Fibroblast of skin of left biceps (primary cell): ENCODE measurements at places on chromosomes 16 and 17.
A peak's percentile ranks its signal among the peaks of the same experiment; 100 is the strongest.

DNA sequence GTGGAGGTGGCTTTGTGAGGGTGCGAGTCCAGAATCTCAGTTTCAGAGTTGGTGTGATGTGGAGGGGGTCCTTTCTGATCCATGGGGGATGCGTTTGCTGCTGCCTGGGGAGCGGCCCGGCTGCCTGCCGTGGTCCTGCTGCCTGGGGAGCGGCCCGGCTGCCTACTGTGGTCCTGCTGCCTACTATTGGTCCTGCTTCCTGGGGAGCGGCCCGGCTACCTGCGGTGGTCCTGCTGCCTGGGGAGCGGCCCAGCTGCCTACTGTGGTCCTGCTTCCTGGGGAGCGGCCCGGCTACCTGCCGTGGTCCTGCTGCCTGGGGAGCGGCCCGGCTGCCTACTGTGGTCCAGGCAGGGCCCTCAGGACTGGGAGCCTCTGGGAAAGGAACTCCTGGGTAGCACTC lies 61.5 kb upstream of the ZNF750 start:
- DNase-seq, result no peak

DNA sequence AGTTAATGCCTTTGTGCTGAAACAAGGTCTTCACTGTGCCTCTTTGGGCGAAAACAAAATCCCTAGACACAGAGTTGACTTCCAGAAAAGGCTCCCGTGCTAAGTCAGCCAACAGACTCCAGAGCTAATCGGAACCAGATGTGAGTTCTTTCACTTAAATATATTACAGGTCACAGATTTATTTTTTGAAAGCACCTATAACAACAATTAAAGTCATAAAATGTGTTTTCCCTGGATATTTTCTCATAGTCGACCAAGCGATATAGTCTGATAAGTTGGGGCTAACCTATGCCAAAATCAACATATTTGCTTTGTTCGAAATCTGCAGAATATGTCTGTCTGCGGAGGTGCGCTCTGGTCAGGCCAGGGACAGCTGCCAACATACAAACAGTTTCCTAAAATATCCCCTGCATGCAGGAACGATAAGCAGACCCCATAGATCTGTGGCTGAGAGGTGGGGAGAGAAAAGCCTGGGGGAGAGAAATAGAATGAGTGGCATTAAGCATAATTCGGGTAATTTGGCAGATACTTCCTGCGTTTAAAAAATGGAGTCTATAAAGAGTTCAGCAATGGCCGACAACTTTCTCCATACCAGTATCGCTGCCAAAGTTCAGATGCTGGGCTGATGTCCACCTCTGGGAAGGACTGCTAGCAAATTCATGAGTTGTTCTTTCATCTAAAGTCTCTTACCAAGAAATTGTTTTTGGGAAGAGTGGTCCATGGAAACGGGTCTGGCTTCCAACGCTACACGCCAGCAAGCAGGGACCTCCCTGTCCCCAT lies 50.8 kb upstream of the MYH10 start:
- DNase-seq, result peak; percentile 62

DNA sequence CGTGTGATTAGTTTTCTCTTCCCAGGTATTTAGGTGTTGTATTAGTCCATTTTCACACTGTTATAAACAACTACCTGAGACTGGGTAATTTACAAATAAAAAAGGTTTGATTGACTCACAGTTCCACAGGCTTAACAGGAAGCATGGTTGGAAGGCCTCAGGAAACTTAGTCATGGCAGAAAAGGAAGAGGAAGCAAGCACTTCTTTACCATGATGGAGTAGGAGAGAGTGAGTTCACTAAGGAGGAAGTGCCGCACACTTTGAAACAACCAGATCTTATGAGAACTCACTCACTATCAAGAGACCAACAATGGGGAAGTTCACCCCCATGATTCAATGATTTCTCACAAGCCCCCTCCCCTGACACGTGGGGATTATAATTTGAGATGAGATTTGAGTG lies 1343.7 kb upstream of the GOT2 start:
- no peak for DNase-seq

DNA sequence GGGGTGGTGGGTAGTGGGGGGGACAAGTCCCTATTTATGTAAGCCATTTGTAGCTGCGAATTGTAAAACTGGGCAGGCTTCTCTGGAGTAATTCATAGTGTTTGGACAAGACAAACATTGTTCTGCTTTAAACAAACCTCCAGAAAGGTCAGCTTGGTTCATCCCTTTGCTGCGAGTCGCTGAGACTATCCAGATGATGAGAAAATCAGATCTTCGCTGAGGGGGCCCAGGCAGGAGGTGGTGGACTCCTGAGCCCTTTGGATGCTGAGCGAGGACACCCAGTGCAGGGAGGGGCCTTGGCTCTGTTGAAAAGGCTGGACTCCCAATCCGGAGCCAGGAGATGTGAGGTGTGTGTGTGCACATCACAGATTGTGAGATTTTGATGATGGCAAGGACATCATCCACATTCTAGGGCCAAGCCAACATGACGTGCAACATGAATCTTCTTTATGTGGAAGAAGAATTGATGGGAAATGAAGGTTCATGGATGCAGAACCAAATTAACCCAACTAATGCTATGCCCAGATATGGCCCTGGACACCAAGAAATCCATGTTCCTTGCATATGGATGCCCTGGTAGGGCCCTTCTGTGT lies 15.0 kb upstream of the NTN1 start:
- no peak for DNase-seq

DNA sequence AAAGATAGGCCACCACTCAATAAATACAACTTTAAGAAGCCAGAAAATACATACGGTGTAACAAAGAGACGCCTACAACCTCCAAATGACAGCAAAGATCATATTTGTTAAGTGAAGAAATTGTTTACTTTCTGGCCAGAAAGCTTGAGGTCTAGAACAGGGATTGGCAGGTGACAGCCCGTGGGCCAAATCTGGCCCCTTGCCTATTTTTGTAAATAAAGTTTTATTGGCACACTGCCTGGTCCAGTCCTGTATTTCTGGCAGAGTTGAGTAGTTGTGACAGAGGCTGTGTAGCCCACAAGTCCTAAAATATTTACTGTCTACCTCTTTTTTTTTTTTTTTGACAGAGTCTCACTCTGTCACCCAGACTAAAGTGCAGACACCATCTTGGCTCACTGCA lies 3.4 kb upstream of the CLEC19A start:
- DNase-seq, result no peak

DNA sequence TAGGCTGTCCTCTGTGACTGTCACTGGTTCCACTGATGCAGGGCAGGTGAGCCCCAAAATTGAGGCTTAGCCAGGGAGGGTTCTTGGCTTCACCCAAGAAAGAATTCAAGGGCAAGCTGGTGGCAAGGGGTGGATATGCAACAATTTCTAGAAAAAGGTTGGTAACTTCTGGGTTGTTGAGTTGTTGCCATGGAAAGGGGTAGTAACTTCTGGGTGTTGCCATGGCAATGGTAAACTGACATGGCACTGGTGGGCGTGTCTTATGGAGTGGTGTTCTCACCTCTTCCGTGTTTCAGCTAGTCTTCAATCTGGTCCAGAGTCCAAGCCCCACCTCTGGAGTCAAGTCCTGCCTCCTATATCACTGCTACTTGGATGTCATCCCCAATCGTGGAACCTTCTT lies 9.5 kb upstream of the GUCY2D start:
- DNase-seq, result no peak

GRCh38 chr16:30351001-30351441 lies 4.1 kb downstream of the CD2BP2 start:
- DNase-seq, result no peak

DNA sequence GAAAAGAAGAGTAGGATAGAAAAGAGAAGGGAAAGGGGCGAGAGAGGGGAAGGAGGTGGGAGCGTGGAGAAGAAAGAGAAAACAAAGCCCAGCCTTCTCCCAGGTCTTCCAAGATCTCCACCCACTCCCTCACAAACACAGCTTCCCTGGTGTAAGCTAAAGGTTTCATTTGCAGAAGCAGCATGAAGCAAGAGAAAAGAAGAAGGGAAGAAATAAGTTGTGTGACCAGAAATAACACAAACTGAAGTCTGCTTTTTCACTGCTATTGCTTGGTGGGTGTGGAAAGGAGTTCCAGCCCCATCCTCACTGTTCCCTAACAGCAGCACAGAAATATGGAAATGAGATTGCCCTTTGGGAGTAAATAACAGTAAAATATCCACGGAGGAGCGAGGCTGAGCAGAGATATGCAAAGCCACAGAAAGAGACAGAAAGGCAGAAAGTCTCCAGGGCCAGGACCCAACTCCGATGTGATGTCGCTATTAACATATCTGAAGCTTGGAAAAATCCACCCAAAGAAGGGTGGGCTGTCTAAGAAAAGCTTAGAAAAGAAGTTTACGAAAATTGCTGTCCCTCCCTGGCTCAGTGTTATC lies 10.3 kb upstream of the GAS7 start:
- DNase-seq, result no peak

- no peak for DNase-seq
Measured at GRCh38 chr17:53186001-53186400, 636.7 kb upstream of the KIF2B start.

DNA sequence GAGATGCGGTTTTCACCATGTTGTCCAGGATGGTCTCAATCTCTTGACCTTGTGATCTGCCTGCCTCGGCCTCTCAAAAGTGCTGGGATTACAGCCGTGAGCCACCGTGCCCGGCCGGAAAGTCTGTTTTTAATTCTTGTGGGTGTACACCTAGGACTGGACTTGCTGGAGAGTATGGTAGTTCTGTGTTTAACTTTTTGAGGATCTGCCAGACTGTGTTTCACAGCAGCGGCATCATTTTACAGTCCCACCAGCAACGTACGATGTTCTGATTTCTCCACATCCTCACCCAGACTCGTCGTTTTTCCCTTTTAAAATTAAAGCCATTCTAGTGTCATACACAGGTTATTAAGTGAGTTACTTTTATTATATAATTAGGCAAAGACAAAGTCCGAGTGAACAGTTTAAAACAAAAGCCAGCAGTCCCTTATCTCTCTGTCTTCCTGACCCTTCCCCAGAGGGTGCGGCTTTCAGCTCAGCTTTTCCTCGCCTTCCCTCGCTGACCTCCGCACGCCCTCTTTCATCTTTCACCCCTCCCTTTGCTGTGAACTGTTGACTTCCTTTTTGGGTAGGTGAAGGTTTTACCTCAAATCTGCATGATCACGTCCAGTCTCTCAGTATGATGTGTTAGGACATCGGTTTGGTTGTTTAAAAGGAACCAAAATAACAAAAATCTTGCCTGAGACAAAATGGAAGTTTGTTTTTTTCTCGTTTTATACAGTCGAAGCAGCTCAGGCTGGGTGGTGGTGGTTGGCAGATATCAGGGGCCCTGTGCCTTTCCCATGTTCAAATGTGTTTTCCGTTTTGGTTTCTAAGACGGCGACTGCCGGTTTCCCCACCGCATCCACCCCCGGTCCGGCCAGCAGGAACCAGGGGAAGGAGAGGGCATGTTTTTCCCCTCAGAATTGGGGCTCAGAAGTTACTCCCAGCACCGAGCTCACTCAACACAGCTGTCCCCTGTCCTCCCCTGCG lies 18.0 kb downstream of the FAM234A start:
- no peak for DNase-seq

DNA sequence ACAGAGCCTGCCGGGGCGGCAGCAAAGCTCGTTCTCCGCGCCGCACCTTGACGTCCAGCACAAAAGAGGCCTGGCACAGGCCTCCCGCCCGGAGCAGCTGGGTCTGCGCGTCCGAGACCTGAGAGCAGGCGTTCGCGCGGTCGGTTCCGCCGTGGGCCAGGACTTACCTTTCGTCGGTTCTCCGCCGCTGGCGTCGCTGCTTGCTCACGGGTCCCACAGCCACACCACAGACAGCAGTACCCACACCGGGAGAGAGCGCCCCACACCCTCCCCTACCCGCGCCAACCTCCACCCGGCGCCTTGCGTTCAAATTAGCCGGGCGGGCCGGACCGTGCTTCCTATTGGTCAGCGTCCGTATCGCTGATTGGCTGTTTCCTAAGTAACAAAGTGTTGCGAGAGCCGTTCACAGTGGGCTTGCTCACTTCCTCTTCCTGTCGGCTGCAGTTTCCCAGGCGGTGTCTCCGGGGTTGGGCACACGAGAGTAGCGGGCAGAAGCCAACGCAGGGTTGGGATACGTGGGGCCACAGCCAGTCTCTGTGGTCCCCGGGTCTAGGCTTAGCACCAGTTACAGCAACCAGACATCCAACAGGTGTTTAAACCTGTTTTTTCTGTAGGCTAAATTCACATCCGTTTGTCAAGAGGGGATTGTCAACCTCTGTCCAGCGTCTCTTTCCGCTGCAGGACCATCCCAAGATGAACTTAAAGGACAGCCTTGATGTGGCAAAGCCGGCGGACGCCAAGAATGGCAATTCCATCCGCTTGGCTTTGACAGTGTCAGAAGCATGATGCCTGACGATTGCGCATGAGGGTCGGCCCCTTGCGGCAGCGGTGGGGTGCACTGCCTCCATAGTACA lies at the start of gene KIF18B:
KIF18B (minus strand) TSS at position 313 of the 854 bp plus-strand sequence. CDS start 11,429 bp downstream, outside the sequence.
- DNase-seq, result peak; percentile 78

DNA sequence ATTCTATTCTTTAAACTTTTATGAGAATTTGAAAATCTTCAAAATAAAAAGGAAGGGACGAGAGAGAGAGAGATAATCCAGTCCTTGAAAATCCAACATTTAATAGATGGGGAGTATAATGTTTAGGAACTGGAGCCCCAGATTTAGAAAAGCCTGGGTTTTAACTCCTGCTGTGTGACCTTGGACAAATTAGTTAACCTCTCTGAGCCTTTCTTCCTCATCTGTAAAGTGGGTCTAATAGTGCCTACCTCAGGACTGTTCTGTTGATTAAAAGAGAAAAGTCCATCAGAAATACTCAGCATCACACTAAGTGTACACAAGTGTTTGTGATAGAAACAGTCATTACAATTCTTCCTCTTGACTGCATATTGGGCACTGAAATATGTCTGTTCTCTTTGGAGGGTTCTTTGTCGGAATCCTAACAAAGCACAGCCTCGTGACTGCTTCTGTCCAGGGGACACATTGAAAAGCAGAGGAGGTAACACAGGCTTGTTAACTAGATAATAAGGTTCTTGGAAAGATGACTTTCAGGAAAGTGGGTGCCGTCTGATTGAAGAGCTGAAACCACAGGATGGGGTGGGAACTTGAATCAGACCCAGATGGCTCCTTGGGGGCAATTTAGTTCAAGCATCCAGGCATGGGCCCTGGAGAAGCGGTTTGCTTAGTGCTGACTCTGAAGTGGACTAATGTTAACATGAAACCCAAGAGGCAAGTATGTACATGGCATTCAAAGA lies 128.2 kb downstream of the CLEC16A start:
- no peak for DNase-seq

GRCh38 chr16:30552956-30553355 lies 5.2 kb downstream of the ZNF764 start:
- DNase-seq, result no peak

- no peak for DNase-seq
Measured at GRCh38 chr17:60959696-60960095, 282.0 kb downstream of the BCAS3 start.

- DNase-seq, result no peak
Measured at GRCh38 chr16:70651524-70651923, 5.2 kb downstream of the IL34 start.

GRCh38 chr17:38604479-38605403 lies 1.0 kb downstream of the SRCIN1 start:
- DNase-seq, result no peak
